ENCODE measurements at places on chromosomes 4 and X.

- no peak for DNase-seq
Observed at GRCh38 chr4:144174401-144175067, 34.0 kb upstream of the GYPA start.

DNA sequence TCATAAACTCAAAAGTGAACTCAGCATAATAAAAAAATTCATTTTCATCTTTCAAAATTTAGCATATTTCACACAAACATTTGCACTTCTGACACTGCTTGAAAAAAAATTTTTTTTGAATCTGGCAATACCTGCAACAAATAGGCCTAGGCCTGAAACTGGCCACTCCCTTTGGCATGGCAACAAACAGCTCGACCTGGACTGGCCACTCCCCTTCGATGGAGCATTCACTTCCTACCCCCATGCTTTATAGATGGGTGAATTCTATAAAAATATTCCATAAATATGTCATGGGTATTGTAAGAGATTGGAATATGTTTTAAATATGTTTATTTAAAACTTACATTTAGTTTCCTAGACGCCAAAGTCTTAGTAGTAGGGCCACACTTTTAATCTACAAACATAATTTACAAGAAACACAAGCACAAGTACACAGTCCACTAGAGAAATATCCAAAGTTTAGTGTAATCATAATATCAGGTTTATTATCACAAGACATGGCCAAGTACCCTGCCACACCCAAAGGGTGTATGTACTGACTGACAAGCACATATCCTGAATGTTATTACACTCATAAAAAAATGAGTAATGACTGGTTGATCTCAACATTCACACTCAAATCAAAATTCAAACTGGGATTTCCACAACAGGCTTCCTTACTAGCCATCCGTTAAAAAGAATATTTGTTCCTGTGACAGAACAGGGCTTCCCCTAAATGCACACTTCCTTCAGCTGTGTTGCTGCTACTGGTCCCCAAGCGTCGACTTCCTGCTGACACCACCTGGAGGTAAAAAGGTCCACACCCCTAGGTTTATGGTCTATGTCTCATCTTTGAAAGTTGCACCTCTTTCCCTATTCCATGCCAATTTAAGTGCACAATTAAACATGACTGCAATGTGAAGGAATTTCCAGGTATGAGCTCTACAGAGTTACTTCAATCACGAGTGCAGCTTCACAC is 271.5 kb downstream of the NR3C2 start:
- DNase-seq: no peak

DNA sequence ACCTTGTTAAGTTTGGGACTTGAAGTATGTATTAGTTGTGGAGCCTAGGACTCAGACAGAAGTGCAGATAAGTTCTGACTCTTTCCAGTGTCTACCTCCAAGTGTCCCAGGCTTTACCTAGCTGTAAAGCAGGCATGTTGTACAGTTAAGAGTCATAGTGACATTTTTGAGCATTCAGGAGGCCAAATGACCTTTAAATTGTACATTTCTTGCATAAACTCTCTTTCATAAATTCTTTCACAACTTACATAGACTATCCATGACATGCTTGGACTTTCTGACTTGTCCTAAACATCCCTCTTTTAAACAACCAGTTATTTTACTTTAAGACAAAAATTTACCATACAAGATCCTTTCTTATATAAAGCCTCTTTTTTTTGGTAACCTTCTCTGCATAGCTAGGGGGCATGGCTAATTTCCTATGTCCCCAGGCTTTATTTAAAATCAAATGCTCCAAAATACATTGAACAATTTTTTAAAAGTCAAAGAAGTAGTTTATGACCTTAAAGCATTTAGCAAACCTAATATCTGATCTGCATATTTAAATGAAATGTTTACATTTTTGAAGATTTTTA is 40.1 kb upstream of the UGT8 start:
- DNase-seq: no peak

GRCh38 chrX:49618574-49618973 is 19.8 kb downstream of the GAGE1 start:
- DNase-seq: no peak

DNA sequence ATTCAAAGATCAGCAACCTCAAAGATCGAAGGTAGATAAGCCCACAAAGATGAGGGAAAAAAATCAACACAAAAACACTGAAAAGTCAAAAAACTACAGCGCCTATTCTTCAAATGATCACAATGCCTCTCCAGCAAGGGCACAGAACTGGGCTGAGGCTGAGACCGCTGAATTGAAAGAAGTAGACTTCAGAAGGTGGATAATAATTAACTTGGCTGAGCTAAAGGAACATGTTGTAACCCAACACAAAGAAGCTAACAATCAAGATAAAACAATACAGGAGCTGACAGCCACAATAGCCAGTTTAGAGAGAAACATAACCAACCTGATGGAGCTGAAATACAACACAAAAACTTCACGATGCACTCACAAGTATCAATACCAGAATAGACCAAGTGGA is 231.1 kb downstream of the STPG2 start:
- DNase-seq: no peak

GRCh38 chr4:153520801-153521329 is 54.7 kb downstream of the TMEM131L start:
- no peak for DNase-seq

GRCh38 chrX:41906515-41907187 is 16.7 kb downstream of the CASK start:
- no peak for DNase-seq

DNA sequence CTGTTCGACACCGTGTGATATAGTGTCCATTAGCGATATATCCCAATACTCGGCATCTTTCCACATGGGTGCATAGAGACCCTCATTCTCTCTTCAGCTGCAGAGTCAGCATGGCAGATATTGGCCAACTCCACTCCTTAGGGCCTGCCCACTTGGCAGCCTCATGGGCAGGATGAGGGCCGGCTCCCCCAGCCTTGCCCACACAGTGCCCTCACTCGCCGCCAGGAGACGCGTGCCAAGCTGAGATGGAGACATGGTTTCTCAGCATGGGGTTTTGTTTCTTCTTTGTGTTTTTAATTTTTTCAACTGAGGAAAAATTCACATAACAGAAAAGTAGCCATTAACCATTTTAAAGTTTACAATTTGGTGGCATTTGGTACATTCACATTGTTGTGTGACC is 5.3 kb upstream of the PLXNA3 start:
- no peak for DNase-seq

- no peak for DNase-seq
Observed at GRCh38 chrX:16718824-16719333, 533 bp upstream of the SYAP1 start.

GRCh38 chr4:24089851-24090534 is 200.1 kb upstream of the PPARGC1A start:
- no peak for DNase-seq

- no peak for DNase-seq
Observed at GRCh38 chr4:2217726-2218125, 24.2 kb downstream of the HAUS3 start.

All from stimulated activated CD4-positive, alpha-beta T cell treated with anti-CD3 and anti-CD28 coated beads, Interleukin-1b, Interleukin-23, amount 100 ng/mL, for 1 hour (primary cell).